T-helper 9 cell (primary cell): ENCODE measurements at places on chromosomes 4 and X.

- DNase-seq: no peak
Measured at GRCh38 chrX:49995107-49995731, 72.8 kb downstream of the CLCN5 start.

DNA sequence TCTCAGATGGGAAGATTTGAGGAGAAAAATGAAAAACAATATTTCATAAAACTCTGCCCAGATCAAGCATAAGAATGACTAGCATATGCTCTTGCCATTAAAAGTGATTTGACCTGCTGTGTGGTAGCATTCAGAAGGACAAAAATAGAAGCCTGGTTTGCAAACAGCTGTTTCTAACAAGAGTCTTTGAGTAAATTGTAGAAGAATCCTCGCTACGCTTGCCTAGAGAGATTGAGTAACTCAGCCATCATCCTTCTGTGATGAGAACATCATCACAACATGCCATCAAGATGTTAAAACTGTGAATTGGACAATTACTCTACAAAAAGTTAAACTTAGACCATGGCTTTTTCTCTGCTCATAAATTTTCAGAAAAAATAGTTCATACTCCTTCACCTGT is 168.9 kb upstream of the PUDP start:
- DNase-seq: no peak

GRCh38 chrX:8688776-8689175 is 43.2 kb downstream of the ANOS1 start:
- no peak for DNase-seq

GRCh38 chr4:122854447-122855352 is 28.1 kb downstream of the FGF2 start:
- no peak for DNase-seq
